ENCODE measurements at places on chromosomes 5 and 9.

- DNase-seq = no peak
These were observed 12.1 kb upstream of the ORM1 start for GRCh38 chr9:114310471-114311450.

GRCh38 chr5:77394064-77394715 lies 97.9 kb downstream of the WDR41 start:
- DNase-seq = no peak

- DNase-seq = no peak
These were observed 93.1 kb downstream of the C9orf152 start for GRCh38 chr9:110114859-110115201.

GRCh38 chr5:75736273-75736672 lies 19.0 kb upstream of the POC5 start:
- DNase-seq = no peak

GRCh38 chr5:20040901-20041300 lies 52.9 kb upstream of the CDH18 start:
- no peak for DNase-seq
